ENCODE measurements at places on chromosomes 13 and 19.

GRCh38 chr13:93889430-93889951 is 590.0 kb downstream of the DCT start:
- DNase-seq = no peak

- DNase-seq = no peak
Observed at GRCh38 chr13:59342400-59342799, 821.3 kb downstream of the DIAPH3 start.

DNA sequence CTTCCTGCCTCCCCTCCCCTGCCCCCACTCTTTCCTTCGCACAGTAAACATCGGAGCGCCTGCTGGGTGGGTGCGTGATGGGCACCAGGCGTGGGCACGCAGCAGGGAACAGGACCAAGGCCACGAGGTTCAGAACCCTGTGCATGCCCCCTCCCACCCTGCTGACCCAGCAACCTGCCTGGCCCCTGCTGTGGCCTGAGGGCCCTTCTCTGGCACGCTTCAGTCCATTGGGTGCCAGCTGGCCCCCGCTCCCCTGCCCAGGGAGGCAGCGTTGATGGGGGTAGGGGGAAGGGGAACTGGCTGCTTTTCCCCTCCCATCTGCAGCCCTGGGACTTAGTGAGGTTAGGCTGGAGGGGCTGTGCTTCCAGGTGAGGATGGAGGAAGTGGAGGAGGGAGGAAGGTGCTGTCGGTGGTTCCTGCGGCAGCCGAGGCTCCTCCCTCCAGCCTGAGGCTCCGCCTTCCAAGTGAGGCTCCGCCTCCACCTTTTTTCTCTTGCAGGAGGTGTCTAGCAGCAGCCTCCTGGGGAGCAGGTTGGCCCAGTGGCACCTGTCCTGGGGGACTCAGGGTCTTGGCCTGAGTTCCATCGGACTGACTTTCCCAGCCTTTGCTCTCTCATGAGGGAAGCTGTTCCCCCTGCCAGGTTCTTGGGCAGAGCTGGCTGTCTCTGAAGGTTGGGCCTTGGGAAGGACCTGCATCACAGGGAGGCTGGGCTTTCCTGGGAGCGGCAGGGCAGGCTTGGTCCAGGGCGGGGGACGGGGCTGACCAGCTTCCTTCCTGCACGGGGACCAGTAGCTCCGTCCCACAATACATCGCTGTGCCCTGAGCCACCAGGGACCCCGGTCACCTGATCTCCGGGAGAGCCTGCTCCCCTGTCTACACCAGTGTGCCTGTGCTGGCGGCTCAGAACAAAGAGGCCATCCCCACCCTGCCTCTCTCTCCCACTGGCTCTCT is 7.3 kb downstream of the PIAS4 start:
- DNase-seq = peak; percentile 52

GRCh38 chr13:32491028-32491427 is 47.6 kb downstream of the N4BP2L2 start:
- DNase-seq = no peak

DNA sequence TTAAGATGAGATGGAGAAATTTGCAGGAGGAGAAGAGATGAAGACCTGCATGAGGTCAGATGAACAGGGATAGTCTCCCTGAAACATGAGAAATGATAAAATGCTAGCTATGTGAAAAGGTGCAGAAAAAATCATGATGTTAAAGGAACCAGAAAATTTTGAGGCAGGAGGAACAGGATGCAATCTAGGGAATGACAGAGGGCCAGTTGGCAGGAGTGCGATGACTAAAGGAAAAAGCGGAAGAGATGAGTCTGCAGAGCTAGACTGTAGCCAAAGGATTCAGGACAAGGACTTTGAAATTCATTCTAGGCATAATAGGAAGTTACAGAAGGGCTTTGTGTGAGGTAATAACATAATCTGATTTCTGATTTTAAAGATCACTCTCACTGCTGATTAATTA is 77.9 kb downstream of the TRPC4 start:
- DNase-seq = no peak

GRCh38 chr13:49146950-49147355 is 73.2 kb upstream of the MLNR start:
- DNase-seq = peak; percentile 54

GRCh38 chr19:45468803-45469131 is 971 bp downstream of the FOSB start:
- no peak for DNase-seq

DNA sequence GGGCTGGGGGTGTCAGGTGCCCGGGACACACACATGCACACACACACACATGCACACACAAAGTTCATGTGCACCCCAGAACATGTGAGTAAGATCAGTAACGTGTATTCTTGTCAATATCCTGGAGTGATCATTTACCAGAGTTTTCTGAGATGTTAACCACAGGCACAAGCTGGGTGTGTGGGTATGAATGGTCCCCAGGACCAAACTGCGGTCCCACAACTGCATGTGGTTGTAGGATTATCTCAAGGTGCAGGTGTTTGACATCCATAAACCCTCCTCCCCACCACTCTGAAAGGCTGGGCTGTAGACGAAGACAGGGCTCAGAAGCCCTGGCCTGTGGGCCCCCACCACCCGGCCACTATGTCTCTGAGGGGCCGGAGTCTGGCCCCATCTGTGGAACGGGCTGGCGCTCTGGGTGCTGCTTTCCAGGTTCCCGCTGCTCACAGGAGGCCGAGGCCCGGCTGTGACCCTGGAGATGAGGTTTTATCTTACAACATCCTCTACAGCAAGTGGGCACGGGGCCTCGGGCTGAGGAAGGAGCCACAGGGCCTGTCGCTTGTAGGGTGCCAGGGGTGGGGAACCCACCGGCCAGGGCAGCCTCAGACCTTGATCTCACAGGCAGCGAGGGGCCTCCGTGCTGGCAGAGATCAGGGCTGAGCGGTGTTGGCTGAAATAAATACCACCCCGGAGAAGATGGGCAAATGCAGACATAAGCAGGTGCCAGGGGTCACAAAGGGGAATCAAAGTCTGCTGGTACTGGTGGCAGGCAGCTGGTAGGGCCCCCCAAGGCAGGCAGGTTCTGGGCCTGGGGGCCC is 4.3 kb downstream of the F2RL3 start:
- DNase-seq = no peak

GRCh38 chr13:112697756-112698655 is 8.2 kb downstream of the ATP11A start:
- DNase-seq = no peak

- no peak for DNase-seq
Observed at GRCh38 chr13:110546926-110547325, 14.6 kb downstream of the RAB20 start.

DNA sequence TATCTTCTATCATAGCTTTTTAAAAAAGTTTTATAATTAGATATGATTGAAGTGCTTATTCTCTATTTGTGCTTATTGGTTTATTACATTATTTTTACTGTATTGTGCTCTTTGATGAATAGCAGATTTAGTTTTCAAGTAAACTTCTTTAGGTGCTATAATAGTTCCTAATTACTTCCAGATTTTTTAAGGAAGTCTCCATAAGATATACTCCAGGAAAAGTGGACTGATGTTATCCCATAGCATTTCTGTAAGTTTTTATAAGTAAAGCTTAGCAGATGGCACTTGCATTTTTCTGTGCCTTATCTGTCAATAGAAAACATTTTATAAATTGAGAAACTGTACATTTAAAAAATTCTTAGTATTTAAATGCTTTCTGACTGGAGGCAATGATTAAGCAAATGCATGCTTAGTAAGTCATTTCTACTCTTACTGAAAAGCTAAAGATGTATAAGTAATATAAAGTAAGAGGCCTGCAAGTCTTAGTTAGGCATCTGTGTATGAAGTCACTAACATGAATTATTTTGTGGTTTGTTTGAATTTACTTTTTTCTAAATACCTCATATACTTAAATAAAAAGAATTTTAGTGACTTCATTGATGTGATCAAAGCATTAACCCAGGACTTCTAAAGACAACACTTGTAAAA is 182.8 kb downstream of the MAB21L1 start:
- DNase-seq = no peak

GRCh38 chr19:28221736-28222135 is 991.2 kb downstream of the UQCRFS1 start:
- DNase-seq = no peak

DNA sequence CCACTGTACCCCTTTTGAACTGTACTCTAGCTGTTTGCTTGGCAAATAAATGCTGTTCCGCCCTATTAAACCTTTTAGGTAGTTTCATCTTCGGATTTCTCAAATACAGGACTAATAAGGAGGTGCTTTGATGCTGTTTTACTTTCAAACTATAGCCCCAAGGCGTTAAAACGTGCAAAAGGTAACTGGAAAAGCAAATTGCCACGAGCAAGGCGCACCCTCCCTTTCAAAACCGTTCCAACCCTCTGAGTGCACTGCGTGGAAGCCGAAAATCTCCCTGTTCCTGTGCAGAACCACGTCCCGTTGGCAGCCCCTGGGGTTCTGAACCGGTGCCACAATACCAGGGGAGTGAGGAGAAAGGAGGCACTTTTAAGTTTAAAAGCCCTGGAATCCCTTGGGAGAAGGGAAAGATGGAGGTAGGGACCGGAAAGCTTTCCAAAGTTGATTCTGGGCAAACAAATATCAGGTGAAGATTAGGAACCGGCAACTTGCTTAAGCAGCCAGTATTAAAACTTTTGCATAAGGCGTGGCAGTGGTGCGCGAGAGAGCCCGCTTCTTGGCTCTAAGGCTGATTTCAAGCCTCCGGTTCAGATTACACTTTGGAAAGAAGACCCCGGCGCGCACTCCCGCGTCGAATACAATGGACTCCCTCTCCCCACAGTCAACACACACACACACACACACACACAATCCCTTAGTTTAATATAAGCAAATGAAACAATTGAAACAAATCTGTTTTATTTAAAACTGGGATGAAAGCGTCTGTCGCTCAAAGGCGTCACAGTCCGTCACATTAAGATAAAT is 9.5 kb downstream of the POU4F1 start:
- DNase-seq = no peak

DNA sequence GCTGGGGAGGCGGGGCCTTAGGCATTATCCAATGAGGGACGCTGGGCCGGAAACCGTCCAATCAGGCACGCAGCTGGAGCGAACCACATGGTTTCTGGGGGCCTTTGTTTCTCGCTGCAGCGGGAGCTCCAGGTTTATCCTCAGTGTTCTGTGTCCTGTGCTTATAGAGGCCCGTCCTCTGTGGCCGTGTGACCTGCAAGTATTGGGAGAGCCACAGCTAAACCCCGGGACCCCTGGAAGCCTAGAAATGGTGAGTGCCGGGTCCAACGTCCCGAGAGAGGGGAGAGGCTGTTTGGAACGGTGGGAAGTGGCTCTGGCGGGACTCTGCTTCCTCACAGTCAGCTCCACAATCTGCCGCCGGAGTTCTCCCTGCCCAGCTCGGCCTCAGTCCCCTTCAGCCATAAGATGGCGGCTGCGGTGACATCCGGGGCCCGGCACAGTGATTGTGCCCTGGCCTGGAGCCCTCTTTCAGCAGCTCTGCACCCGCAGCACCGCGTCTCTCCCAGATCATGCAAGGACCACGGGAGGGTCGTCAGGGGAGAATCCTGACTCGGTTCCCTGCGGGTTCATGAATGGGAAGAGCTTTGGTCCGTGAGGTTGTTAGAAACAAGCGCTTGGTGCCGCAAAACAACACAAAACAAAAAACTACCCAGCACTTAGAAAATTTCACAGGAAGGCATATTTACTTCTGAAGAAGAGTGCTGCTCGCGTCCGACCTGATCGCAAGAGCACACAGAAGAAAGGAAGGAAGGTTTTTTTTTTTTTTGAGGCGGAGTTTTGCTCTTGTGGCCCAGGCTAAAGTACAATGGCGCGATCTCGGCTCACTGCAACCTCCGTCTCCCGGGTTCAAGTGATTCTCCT is at the start of gene ZNF253:
TSS of gene ZNF253 (plus strand) at position 133 of the 861 bp plus-strand sequence. CDS start at position 248, 115 bp downstream.
- DNase-seq = peak; percentile 94

- no peak for DNase-seq
Observed at GRCh38 chr19:51461723-51462161, 3.5 kb upstream of the SIGLEC8 start.

- no peak for DNase-seq
Observed at GRCh38 chr13:113651511-113652403, 6.2 kb downstream of the ATP4B start.

- DNase-seq = no peak
Observed at GRCh38 chr19:38538386-38538785, 79.4 kb downstream of the MAP4K1 start.

- DNase-seq = no peak
Observed at GRCh38 chr13:102805680-102806079, 6.8 kb downstream of the BIVM start.

DNA sequence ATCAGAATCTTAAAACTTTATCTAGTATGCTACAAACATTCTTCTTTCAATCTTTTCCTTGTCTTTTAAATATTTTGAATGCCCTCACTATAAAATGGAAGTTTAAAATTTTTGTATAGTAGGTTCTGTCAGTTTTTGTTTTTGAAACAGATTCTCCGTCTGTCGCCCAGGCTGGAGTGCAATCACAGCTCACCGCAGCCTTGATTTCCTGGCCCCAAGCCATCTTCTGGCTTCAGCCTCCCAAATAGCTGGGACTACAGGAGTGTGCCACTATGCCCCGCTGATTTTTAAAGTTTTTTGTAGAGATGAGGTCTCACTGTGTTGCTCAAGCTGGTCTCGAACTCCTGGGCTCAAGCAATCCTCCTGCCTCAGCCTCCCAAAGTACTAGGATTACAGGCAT is 20.7 kb downstream of the PHF11 start:
- no peak for DNase-seq
